A673 (cell line): ENCODE measurements at places on chromosomes 5 and 9.
A peak's percentile ranks its signal among the peaks of the same experiment; 100 is the strongest.

GRCh38 chr5:61207884-61208283 is 45.6 kb upstream of the SMIM15 start:
- no peaks in the 10 kb centered on the region for H3K4me1 ChIP-seq
- H3K36me3 ChIP-seq = no peaks in the 10 kb centered on the region
- no peaks in the 10 kb centered on the region for H3K27me3 ChIP-seq
- no peak overlapping the region for H3K27ac ChIP-seq
- H3K4me3 ChIP-seq = no peak overlapping the region
- no peak for DNase-seq

DNA sequence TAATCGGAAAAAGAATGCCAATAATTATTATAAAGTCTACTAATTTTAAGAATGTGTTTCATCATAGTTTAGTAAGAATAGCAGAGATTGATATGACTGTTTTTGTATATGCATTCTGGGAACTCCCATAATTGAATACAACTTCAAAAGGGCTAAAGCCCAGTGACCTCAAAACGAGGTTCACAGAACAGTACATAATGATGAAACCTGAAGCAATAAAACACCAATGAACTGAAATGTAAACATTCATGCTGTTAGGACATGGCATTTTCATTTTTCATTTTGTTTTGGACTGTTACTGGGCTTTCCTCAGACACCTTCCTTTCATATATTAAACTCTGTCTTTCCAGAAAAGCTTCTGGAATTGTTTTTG is 684 bp upstream of the JMY start:
- no peaks in the 10 kb centered on the region for H3K4me1 ChIP-seq
- H3K27ac ChIP-seq = peak overlapping the region; percentile 0
- H3K27me3 ChIP-seq = peaks cover 13% of the 10 kb centered on the region
- H3K4me3 ChIP-seq = peak overlapping the region; percentile 81

DNA sequence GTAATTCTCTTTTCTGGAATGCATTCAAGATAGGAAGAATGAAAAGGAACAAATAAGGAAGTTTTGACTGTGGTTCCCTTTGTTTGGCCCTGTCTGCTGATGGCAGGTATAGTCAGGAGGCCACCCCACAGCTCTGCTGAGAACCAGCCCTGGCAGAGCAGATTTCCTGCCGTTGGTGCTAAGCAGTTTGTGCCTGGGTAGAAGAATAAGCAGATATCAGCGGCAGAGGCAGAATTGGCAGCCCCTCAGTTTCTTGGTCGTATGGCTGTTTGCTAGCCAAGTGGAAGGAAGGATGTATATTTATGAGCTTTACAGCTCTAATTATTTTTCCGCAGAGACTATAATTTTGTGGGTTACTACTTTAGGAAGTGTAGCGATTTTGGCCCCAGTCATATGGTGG is 310.2 kb upstream of the RFX3 start:
- no peaks in the 10 kb centered on the region for H3K36me3 ChIP-seq
- H3K27me3 ChIP-seq = no peaks in the 10 kb centered on the region
- H3K4me1 ChIP-seq = no peaks in the 10 kb centered on the region
- DNase-seq = no peak

DNA sequence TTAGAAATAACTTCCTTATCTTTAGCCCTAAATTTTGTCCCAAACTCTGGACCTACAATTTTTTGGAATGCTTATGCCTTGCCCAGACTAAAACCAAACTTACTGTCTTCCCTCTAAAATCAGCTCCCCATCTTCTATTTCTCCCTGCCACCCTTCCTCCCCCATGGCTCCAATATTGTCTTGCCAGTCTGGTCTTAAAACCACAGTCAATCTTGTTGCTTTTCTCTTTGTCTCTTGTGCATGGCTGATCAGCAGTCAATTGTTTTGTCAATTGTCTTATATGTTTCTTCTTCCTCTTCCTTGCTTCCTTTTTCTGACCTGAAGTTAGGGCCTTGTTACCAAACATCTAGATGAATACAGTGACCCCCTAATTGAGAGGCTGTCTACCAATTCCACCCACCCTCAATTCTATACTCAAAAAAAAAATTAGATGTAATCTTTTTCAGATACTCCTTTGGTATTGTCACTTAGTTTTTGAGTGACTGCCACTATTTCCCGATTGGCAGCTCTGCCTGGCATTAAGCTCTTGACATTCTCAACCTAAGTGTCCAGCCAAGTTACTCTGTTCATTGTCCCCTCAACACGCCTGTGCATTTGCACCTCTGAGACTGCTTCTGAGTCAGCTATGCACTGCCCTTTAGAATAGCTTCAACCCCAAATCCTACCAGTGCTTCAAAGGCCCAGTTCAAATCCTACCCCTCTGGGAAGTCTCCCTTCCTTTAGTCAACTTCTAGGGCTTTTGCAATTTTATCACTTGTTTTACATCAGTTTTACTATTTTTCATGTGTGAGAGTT is 2.5 kb downstream of the PDCD1LG2 start:
- no peaks in the 10 kb centered on the region for H3K36me3 ChIP-seq

DNA sequence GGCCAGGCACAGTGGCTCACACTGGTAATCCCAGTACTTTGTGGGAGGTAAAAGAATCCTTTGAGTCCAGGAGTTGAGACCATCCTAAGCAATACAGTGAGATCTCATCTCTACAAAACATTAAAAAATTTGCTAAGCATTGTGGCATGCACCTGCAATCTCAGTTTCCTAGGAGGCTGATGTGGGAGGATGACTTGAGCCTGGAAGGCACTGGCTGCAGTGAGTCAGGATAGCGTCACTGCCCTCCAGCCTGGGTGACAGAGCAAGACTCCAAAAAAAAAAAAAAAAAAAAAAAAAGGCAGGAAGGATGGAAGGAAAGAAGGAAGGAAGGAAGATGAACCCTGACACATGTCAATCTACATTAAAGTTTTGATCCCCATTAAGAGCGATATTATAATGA is 1452.2 kb upstream of the ACO1 start:
- H3K4me1 ChIP-seq = no peaks in the 10 kb centered on the region
- H3K36me3 ChIP-seq = no peaks in the 10 kb centered on the region
- no peak overlapping the region for H3K27ac ChIP-seq
- DNase-seq = no peak
- no peaks in the 10 kb centered on the region for H3K27me3 ChIP-seq

DNA sequence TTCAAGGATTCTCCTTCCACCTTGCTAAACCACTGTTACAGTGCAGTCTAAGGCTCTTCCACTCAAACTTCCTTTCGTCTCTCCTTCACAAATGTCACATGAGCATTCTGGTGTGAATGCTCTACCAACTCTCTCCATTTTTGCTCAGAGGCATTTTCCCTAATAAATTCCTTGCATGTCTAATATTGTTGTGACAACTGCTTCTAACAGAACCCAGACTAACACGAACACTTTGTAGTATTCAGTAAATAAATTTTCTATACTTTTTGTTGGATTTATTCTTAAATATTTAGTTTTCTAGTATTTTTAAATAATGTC is 24.0 kb downstream of the RAPGEF6 start:
- DNase-seq = no peak
- no peaks in the 10 kb centered on the region for H3K36me3 ChIP-seq
- H3K4me3 ChIP-seq = no peak overlapping the region
- no peaks in the 10 kb centered on the region for H3K27me3 ChIP-seq

- no peak overlapping the region for H3K4me3 ChIP-seq
- peaks cover 3% of the 10 kb centered on the region for H3K4me1 ChIP-seq
- H3K27me3 ChIP-seq = no peaks in the 10 kb centered on the region
- H3K36me3 ChIP-seq = no peaks in the 10 kb centered on the region
These were observed 35.4 kb upstream of the GDNF start for GRCh38 chr5:37875051-37875787.

GRCh38 chr9:116594547-116594946 is 92.6 kb upstream of the TRIM32 start:
- no peaks in the 10 kb centered on the region for H3K27me3 ChIP-seq
- H3K36me3 ChIP-seq = no peaks in the 10 kb centered on the region
- no peak overlapping the region for H3K4me3 ChIP-seq
- DNase-seq = peak; percentile 33
- no peak overlapping the region for H3K27ac ChIP-seq

DNA sequence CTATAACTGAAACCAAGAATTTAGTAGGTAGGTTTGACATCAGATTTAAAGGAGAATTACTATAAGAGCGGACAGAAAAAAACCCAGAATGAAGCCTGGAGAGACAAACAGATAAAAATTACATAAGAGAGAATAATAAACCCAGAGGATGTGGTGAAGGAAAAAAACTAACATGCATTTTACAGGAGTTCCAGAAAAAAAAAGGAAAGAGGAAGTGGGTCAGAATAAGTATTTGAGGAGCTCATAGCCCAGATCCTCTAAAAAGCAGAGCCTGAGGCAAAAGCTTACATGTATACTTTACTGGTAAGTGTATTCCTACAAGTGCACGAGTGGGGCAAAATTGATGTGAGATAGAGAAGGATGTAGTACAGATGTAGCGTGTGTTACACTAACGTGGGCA is 43.1 kb upstream of the NAA35 start:
- DNase-seq = no peak
- no peaks in the 10 kb centered on the region for H3K36me3 ChIP-seq
- H3K27ac ChIP-seq = no peak overlapping the region
- no peaks in the 10 kb centered on the region for H3K27me3 ChIP-seq

DNA sequence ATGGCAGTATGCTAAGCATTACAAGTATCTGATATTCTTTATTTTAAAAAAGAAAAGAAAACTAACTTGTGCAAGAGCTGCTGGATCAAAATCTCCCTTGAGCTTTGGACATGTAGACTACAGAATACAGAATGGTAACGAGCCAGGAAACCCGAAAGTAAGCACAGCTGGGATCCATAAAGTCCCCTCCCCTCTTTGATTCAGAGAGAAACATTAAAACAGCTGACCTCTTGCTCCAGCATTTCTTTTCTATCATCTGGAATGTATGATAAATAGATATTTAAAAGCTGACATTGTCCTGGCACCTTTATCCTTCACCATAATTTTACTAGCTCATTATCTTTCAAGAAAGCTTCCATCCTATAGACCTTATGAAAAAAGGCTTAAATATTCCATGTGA is 28.2 kb upstream of the LPAR1 start:
- H3K27ac ChIP-seq = no peak overlapping the region
- DNase-seq = no peak
- no peaks in the 10 kb centered on the region for H3K36me3 ChIP-seq
- no peak overlapping the region for H3K4me3 ChIP-seq
- H3K4me1 ChIP-seq = peaks cover 17% of the 10 kb centered on the region

DNA sequence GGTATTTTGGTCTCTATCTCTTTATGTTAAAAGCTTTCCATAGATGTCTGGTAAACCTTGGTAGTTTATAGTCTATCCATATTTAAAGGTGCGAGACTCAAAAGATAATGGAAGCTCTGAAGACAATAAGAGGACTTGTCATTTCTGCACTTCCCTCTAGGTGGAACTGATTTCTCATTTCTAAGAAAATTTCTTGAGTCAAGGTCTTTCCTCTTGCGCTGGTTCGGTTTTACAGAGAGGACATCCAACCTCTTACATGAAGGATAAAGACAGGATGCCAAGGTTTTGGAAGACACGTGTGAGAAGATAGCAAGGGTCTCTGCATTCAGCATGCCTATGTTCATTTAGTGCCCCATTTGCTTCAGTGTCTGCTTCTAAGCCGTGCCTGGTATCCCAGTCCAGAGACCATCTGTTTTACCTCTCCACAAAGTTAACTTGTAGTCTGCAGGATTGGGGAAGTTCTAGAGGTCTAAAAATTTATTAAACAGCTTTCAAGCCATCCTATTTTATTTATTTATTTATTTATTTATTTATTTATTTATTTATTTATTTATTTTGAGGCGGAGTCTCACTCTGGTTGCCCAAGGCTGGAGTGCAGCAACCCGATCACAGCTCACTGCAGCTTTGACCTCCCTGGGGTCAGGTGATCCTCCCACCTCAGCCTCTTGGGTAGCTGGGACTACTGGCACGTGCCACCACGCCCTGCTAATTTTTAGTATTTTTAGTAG is 41.6 kb downstream of the KIAA1191 start:
- no peak overlapping the region for H3K27ac ChIP-seq
- H3K36me3 ChIP-seq = peaks cover 12% of the 10 kb centered on the region
- peak; percentile 15 for DNase-seq
- H3K4me1 ChIP-seq = no peaks in the 10 kb centered on the region

DNA sequence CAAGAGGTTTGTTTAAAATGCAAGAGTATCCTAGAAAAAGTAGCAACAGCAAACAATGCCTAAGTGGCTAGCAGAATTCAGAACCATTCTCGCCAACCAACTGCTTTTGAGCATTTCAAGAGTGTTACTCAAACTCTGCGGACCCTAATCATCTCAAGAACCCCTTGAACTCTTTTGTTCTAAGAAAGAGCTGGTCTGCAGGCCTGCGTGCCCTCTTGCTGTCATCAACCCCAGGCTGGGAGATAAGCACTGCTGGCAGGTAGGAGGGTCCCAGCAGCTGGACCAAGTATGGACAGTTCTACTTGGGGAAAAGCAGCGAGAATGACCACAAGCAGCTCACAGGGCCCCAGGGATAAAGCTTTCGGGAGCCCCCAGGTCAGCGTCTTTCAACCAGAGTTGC is 38.3 kb downstream of the MYO10 start:
- H3K27me3 ChIP-seq = no peaks in the 10 kb centered on the region
- no peaks in the 10 kb centered on the region for H3K36me3 ChIP-seq
- H3K4me1 ChIP-seq = peaks cover 77% of the 10 kb centered on the region
- H3K4me3 ChIP-seq = no peak overlapping the region
- H3K27ac ChIP-seq = peak overlapping the region; percentile 52

DNA sequence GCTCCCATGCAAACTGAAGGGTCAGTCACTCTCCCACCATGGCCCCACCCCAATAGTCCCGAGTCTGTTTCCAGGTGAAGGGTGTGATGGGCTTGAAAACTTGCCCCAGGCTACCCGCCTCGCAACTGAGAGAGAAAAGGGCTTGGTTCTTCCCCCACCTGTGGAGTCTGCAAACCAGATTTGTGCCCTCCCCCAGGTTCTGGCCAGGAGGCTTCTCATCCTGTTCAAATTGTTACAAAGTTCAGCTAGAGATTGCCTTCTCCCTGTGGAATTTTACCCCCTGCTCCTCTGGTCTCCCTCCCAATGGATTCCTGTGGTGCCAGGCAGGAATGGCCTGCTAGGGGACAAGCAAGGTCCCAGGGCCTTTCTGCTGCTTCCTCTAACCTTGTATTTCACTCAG is 93.1 kb upstream of the ACO1 start:
- no peak for DNase-seq
- no peak overlapping the region for H3K27ac ChIP-seq
- no peaks in the 10 kb centered on the region for H3K4me1 ChIP-seq
- H3K27me3 ChIP-seq = no peaks in the 10 kb centered on the region

GRCh38 chr9:71850996-71851395 is 60.0 kb downstream of the ABHD17B start:
- no peak overlapping the region for H3K4me3 ChIP-seq
- H3K36me3 ChIP-seq = no peaks in the 10 kb centered on the region
- no peak overlapping the region for H3K27ac ChIP-seq
- H3K27me3 ChIP-seq = no peaks in the 10 kb centered on the region

GRCh38 chr9:6910032-6910431 is 152.3 kb downstream of the KDM4C start:
- H3K27ac ChIP-seq = no peak overlapping the region
- no peaks in the 10 kb centered on the region for H3K4me1 ChIP-seq
- DNase-seq = peak; percentile 52
- H3K4me3 ChIP-seq = no peak overlapping the region

- H3K27ac ChIP-seq = no peak overlapping the region
- no peak for DNase-seq
- no peaks in the 10 kb centered on the region for H3K36me3 ChIP-seq
- H3K4me1 ChIP-seq = no peaks in the 10 kb centered on the region
- H3K4me3 ChIP-seq = no peak overlapping the region
These were observed 16.2 kb downstream of the BTF3 start for GRCh38 chr5:73514418-73514817.
